ENCODE measurements at places on chromosomes 12 and 14.

DNA sequence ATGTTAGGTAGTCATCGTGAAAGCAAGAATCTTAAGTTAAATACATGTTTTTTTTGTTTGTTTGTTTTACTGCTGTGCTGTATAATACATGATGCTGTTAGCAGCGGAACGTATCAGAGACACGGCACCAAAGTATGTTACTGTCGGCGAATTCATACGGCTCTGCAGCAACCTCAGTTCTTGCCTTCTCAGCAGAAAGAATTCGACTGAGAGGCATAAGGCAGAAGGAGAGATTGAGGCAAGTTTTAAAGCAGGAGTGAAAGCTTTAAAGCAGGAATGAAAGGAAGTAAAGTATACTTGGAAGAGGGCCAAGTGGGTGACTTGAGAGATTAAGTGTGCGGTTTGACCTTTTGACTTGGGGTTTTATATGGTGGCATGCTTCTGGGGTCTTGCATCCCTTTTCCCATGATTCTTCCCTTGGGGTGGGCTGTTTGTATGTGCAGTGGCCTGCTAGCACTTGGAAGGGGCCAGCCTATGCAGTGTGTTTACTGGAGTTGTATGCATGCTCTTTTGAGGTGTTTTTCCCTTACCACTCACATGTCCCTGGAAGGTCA, 23.7 kb downstream of the LEMD3 start:
- DNase-seq = no peak

DNA sequence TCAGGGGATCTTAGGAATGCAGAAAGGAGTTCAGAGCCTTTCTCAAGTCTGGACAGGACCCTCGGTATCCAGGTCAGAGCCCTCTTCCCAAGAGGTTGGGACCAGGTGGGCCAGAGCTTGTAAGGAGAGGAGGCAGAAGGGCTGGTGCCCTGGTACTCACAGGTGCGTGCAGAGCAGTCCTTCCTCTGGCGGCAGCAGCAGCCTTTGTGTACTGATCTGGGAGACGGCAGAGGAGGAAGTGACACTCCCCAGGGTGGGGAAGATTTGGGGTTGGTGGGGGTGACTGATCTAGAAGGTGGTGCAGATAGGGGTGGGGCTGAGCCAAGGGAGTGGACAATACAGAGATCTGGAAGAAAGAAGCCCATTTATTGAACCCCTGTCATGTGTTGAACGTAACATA, at the start of gene ITGB7:
TSS of gene ITGB7 (minus strand) at position 210 of the 400 bp plus-strand sequence. CDS start 6,808 bp downstream, outside the sequence.
- no peak for DNase-seq

GRCh38 chr12:109638735-109639134, 65.1 kb downstream of the MVK start:
- no peak for DNase-seq

DNA sequence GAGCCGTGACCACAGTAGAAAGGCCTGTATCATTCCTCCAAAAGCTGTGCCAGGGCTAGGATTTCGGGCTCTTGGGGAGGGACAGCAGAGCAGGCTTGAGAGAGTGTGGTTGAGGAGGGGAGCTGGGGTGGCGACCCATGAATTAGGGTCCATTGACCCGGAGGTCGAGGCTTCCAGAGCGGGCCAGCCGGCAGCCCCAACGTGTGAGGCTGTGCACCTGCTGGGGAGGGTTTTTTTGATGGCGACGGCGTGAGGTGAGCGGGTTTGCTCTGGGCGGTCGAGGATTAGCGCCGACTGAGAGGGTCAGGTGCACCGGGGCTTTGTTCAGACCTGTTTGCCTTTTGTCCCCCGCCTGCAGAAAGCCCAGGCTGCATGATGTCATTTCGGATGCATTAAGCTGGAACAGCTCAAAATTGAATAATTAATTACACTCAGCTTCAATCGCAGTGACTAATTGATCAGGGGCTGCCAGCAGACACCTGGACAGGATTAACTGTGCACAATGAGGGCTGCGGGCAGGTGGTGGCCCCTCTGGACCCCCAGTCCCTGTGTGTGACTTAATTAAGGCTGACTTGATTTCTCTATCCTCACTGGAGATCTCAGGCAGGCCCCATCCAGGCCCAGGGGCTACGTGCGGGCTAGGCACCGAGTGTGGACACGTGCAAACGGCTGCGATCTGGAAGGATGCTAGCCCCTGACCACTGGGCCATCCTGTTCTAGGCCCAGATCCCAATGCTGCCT, 42.1 kb upstream of the MEG3 start:
- DNase-seq = no peak

GRCh38 chr12:93954166-93955112, 193.9 kb upstream of the PLXNC1 start:
- DNase-seq = no peak

- DNase-seq = no peak
Observed at GRCh38 chr14:66111891-66112290, 374.3 kb upstream of the CCDC196 start.

DNA sequence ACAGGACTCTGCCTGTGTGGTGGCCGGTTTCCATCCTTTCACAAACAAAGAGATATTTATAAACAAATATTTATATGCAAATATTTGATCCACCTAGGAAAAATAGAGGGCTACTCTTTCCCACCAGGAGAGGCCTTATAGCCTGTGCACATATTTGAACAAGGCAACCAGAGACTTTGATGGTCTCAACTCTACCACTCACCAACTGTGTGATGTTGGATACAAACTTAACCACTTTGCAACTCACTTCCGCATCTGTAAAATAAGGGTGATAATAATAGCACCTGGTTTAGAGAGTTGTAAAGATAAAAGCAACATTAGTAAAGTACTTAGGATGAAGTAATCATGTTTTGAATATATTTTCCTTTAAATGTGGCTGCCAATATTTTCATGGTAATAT, 1.5 kb upstream of the CLEC12A start:
- no peak for DNase-seq

DNA sequence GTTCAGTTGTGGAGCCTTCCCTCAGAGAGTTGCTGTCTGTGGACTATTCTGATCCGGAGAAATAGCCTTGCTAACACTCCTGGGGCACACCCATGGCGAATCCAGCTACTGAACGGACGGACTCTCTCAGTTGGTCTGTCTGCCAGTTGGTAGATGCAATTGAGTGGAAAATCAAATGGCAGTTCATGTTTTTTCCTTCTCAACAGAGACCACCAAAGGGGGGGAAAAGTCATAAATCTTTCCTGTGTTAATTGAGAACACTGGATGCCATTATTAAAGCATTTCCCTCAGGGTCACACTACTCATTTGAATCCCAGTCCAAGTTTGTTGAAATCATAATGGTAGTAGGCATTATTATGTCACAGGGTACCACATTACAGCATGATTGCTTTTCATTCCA, 354.3 kb upstream of the FAR2 start:
- no peak for DNase-seq
